BE2C (cell line): ENCODE measurements at places on chromosomes 13 and 19.

DNA sequence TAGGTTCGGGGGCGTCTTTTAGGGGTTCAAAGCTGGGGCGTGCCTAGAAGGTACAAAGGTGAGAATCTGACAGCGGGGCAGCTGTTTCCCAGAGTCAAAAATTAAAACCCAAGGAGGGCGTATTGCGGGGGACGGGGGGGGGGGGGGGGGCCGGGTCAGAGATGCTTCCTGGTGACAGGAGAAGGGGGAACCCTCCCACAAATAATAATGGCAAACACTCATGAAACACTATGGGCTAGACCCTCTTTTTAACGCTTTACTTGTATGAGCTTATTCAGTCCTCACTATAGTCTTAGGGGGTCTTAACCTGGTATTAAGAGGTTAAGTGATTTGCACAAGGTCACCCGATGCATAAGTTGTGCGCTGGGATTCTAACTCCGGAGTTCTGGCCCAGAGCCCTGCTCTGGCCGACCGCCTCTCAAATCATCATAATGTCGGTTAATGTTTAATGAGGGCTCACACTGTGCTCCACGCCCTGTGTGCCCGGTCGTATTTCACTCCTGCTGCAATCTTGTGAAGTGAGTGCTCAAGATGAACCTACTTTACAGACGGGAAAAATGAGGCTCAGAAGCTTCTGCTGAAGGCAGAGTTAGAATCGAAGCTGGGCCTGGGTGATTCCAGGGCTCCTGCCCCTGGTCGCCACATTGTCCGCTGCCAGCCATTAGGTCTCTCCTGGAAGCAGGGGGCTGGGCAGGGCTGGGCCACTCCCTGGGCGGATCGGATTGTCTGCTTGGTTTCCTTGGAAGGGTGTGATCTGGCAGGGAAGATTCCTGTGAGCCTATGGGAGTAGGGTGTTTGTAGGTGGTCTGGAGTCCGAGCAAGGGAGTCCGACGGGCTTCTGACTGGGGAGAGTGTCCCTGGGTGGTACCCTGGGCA lies 964 bp downstream of the PAK4 start:
- no peak for DNase-seq

GRCh38 chr19:40601134-40601974 lies at the start of gene LTBP4:
LTBP4 (plus strand) TSS chr19:40601369; CDS start chr19:40601388, 19 bp downstream.
- DNase-seq: peak; percentile 57

DNA sequence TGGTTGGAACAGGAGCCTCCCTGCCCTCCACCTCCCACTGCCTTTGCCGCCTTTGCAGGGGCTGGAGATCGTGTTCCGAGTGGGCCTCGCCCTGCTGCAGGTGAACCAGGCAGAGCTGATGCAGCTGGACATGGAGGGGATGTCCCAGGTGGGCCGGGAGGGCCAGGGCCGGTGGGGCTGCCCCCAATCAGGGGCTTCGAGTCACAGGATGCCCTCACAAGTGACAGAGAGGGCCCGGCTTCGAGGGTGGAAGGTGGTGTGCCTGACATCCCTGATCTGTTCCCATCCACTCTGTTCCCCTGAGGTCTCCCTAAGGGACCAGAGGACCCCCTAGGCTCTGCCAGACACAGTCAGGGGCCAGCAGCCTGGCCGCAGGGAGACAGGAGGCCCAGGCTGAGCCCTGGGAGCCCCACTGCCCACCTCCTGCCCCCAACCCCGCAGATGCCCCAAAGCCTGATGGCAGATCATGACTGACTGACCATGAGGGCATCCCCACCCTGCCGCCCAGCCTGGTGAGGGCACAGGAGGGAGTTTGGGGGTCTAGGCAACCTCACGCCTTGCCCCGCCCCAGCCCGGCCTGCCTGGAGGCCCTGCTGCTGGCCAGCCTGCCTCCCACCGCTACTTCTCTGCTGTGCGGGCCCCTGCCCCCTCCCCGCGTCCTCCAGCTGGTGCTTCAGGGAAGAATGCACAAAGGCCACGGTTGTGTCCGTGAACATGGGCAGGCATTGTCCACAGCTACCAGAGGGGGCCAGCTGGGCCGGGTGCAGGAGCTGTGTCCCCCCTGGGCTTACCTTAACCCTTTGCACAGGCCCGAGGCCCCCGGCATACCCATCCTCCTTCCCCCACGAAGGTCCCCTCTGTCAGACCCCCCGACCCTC lies 21.8 kb downstream of the EVI5L start:
- no peak for DNase-seq

DNA sequence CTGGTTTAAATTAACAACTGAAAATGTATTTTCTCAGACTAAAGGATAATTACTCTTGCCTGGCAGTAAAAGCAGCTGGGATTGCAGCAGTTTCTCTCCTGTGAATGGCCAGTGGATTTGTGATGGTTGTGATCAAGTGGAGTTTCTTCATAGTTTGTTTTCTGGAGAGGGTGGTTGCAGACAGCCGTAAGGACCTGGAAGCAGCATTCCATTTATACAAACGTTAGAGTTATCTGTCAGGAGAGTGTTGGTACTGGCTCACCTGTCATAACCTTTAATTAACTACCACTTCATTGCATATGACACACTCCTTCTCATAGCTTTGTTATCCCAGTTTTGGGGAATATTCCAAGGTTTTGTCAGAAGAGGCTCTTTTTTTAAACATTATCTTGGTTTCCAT lies 258.4 kb upstream of the SLC10A2 start:
- DNase-seq: no peak

DNA sequence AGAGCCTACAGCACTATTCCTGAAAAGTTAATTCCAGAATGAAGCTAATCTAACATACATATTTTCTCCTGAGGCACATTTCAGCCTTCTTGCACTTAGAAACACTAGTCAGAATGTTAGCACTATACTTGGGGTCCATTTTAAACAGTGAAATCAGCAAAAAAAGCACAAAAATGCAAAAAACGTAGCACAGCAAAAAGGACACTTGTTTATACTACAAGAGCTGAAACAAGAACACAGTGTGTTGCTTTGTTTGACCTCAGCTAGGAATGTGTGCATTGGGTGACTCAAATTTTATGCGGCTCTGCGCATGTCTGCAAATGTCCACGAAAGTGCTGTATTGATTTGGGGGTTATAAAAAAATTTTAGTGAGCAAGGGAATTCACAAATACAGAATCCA lies 226.2 kb downstream of the KCNRG start:
- no peak for DNase-seq

DNA sequence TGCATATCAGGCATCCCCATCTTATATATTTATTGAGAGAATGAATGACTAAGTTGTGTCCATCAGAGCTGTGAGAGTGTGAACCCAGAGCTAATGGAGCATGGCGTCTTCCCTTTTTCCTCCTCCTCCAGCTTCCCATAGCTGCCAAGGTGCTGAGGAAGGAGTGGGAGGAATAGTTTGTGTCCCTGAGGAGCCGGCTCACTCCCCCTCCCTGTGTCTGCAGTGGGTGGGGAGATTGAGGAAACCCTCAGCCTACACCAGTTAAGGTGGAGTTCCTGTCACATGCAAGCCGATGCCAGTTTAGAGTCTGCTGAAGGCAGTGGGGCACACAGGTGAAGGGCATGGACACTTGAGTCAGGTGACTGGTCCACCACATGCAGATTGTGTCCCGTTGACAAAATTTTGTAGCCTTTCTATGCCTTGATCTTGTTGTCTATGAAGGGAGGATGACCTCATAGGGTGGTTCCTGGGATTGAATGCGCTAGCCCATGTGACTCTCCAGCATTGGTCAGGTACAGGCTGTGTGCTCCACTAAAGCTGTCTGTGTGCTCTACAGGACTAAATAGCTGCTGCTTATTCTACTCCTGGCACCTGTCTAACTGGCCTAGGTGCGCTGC lies 47.6 kb upstream of the GPI start:
- no peak for DNase-seq

DNA sequence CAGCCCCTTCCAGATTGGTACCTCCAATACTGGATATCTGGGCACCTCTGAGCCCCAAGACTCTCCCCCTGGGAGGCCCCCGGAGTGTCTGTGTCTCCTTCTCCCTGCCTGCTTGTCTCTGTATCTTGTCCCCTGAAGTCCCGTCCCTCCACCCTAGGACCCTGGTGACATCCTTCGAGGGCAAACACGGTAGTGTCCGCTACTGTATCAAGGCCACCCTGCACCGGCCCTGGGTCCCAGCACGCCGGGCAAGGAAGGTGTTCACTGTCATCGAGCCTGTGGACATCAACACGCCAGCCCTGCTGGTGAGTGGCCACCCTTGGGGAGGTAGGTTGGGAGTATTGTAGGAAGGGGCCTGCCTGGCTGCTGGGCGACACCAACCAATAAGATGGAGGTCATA lies 844 bp downstream of the ARRDC2 start:
- no peak for DNase-seq

DNA sequence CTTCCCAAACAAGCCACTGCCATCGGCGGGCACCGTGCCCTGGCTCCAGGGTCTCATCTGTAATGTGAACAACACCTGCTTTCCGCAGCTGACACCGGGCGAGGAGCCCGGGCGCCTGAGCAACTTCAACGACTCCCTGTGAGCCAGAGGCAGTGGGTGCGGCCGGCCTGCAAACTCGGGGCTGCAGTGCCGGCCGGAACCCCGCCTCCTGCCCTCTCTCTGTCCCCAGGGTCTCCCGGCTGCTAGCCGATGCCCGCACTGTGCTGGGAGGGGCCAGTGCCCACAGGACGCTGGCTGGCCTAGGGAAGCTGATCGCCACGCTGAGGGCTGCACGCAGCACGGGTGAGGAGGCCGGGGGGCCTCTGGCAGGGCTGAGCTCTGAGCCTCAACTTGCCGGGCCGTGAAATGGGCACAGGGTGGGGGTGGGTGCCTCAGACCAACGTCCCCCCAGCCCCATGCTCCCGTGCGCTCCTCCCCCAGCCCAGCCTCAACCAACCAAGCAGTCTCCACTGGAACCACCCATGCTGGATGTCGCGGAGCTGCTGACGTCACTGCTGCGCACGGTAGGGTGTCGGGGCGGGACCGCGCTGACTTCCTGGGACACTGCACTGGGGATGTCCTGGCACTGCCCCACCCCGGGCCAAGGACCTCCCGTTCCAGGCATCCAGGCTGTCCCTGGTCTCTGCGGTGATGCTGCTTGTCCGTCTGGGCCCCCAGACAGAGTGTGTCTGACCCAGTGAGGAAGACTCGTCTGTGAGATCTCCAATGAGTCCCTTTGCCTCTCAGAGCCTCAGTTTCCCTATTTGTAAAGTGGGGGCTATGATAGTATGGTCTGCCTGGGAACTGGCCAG lies 2.2 kb downstream of the ABCA7 start:
- peak; percentile 59 for DNase-seq

DNA sequence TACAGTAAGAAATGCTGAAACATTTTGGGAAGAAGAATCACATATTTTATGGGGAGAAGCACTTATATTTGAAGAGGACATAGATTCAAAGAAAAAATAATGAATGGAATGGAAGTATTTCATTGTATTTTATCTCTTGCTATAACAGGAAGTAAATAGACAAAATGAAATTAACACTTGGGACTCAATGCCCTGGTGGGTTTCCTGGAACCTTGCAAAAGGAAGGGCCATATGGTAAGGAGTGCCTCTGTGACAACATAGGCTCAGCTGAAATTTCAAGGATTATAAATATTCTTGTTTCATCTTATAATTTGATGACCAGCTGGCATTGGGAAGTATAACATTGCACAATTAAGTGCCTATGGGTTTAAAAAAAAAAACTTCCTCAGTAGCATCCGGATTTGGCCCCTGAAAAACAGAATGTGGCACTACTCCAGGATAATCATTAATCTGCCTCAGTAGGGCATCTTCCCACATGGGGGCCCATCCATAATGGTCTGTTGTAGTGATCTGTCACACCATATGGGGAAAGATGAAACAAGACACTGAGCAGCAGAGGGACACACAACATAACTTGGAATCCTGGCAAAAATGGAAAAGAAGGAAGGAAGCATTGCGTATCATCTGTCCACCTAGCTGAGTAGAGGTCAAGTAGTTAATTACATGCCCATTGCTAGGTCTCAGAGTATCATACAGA lies 321.6 kb downstream of the NDFIP2 start:
- DNase-seq: peak; percentile 26

DNA sequence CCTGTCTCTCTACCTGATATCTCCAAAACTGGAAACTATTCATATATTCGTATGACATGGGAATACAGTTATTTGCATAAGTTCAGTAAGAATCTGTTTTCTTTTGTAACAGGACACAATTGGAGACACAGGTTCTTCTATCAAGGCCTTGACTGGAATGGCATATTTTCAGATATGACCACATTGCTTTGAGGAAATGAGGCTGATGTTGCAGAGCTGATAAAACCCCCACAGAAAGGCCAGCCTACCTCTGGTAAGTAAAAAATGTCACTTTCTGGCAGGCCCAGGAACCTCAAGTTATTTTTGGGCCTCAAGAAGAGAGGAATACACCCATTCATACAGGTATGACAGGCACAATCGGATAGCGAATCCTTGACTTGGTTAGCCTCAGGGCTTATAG lies 29.5 kb upstream of the KBTBD6 start:
- DNase-seq: no peak

GRCh38 chr19:29528946-29529645 lies 3.3 kb downstream of the VSTM2B start:
- no peak for DNase-seq

DNA sequence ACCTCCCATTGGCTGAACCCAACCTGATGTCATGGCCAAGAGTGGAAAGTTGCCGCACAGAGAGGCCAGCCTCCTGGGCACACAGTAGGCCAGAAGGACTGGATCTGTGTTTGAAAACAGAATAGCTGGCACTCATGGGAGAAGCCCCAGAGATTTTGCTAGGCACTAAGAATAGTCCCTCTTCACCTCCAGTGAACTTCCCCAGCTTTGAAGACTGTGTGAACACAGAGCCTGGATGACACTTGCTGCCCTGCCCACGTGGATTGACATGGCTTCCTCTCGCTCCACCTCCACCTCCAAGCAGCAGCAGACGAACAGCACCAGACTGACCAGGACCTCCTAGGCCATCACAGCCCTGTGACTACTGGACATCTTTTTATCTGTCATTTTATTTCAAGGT lies 37.9 kb upstream of the KL start:
- DNase-seq: no peak

GRCh38 chr19:8148410-8149260 lies 757 bp downstream of the FBN3 start:
- DNase-seq: no peak

- no peak for DNase-seq
These were observed 43.2 kb upstream of the GRTP1 start for GRCh38 chr13:113407103-113407530.

DNA sequence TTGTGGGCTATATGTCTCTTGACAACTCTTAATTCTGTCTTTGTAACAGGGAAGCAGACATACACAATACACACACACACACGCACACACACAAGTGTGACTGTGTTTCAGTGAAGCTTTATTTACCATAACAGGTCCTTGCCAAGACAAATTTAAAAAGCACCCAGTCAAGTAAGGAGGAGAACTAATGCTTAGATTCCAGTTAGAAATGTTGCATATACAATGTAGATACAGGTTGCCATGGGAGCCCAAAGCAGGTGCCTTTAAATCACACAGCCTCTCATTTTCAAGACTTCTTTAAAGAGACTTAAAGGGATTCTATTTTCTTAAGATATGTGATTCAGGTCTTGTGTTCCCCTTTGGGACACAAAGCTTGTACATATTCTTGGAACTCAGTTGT lies 1551.9 kb downstream of the EFNB2 start:
- no peak for DNase-seq

DNA sequence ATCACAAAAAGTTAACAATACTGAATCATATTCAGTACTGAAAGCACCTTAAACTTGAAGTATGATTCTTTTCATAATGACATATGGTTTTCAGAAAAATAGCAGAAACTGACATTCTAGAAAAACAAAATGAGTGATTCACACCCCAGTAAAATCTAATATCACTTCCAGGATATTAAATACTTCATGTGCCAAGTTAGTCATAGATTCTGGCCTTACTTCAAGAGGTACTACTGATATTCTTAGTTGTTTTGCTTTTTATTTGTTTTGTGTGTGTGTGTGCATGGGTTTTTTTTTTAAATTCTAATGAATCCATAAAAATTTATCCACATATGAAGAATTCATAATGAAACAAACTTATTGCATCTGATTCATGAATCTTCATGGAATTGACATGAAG lies 207.9 kb upstream of the UFM1 start:
- no peak for DNase-seq
